Activated gamma-delta T cell treated with anti-CD3 and anti-CD28 coated beads, Interleukin-2, amount 50 U/mL, for 16 hours (primary cell): ENCODE measurements at places on chromosomes 2 and 18.

GRCh38 chr2:157685572-157685971 is 56.9 kb upstream of the ACVR1C start:
- DNase-seq: no peak

GRCh38 chr2:120740765-120741524 is 5.3 kb downstream of the GLI2 start:
- no peak for DNase-seq

GRCh38 chr2:25981596-25982272 is 563 bp downstream of the KIF3C start:
- no peak for DNase-seq

DNA sequence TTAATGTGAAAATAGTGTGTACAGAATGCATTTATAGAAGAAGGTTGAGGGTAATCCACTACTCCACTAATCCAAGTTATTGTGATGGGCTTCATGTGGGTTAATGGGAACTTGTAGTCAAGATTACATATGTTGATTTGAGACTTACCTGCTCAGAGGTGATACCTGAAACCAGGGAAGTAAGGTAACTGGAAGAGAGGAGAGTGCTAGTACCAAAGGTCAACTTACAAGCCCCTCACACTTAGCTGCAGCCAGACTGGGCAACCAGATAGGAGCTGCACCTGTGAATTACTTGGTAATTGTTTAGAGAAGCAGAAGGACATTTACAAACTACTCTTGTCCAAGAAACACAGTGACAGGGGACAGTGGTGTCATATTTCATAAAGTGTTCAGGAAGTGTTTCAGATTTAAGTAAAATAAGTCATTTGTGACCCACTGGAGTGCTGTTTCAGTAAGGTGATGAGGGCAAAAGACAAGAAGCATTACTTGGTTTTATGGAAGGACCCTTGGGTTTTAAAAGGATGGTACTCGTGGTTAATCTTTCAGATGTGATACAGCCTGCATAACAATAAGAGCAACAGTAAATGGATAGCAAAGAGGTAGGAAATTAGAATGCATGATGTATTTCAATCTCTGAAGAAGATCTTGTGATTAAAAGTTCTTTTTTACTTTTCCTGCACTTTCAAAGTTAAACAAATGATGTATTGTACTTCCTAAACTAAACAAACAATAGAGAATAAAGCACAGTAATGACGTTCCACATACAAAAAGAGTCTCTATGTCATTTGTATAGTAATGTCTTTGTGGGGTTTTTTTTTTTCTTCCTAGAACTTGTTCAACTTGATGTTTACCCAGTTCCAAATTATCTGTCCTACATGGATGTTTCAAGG is 189.3 kb downstream of the PHLPP1 start:
- DNase-seq: no peak

DNA sequence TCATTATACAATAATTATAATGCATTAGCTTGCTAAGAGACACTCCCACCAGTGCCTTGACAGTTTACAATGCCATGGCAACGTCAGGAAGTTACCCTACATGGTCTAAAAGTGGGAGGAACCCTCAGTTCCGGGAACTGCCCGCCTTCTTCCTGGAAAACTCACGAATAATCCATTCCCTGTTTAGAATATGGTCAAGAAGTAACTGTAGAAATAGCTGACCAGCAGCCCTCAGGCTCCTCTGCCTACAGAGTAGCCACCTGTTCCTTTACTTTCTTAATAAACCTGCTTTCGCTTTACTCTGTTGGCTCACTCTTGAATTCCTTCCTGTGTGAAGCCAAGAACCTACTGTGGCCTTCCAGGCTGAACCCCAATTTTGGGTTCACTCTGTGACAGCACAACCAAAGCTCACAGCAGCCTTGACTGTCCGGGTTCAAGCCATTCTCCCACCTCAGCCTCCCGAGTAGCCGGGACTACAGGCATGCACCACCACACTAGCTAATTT is 20.0 kb upstream of the PTPN2 start:
- DNase-seq: no peak

GRCh38 chr2:20637147-20637546 is 13.8 kb downstream of the HS1BP3 start:
- no peak for DNase-seq

- DNase-seq: no peak
Measured at GRCh38 chr18:79662034-79662433, 17.6 kb upstream of the CTDP1 start.

DNA sequence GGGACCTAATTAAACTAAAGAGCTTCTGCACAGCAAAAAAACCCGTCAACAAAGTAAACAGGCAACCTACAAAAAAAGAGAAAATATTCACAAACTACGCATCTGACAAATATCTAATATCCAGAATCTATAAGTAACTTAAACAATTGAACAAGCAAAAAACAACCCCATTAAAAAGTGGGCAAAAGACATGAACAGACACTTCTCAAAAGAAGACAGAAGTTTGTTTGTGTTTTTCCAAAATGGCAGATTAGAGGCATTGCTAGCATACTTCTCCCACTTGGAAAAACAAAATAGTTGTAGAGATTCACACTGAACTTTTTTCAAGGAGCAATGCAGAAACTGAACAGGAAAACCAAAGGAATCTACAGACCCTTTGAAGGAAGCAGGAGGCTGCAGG is 37.6 kb downstream of the FLACC1 start:
- DNase-seq: no peak

GRCh38 chr2:241762933-241763369 is 13.7 kb upstream of the GAL3ST2 start:
- DNase-seq: peak; percentile 68
